ENCODE measurements at places on chromosomes 7 and 10.
A peak's percentile ranks its signal among the peaks of the same experiment; 100 is the strongest.

DNA sequence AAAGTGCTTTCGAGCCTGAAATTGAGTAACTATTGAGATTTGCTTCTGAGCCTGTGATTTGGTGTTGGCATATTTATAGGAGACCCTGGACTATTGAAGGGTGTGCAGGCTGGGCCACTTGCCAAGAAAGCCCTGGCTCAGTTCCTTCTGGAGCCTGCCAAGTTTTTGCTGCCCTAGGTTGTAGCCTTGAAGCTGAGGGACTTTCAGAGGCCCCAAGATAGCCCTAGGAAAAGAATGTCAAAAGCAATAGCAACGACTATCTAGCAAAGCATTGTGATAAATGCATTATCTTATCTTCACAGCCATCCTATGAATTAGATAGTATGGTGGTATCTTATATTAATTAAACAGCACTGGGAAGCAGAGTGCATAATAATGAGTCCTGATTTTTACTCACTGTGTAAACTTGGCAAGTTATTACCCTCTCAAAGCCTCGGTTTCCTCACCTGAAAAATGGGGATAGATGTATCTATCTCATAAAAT lies 473.7 kb upstream of the PODXL start:
- DNase-seq = no peak

DNA sequence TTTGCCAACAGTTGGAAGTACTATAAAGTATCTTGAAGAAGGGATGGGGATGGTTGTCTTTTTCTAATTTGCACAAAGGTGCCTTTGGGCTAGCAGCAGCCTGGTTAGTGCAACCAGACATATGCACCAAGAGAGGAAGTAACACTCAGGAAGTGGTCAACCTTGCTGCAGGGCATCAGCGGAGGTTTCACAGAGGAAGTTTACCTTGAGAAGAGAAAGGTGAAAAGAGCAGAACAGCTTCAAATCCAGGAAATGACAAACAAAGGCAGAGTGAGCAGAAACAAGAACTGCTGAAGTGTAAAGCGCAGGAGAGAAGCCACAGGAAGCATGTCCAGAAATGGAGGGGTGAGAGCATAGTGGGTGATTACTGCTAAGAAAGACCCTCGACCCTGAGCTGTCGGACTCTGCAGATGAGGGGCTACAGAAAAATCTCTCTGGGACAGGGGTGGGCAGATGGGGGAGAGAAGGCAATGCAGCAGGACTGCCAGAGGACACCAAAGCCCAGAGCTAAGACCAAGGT lies 66.9 kb downstream of the STK17A start:
- peak; percentile 57 for DNase-seq

- no peak for DNase-seq
These were observed 304.5 kb downstream of the WDR37 start for GRCh38 chr10:1360558-1361164.

- no peak for DNase-seq
These were observed 8.9 kb downstream of the DKK1 start for GRCh38 chr10:52322936-52323335.

DNA sequence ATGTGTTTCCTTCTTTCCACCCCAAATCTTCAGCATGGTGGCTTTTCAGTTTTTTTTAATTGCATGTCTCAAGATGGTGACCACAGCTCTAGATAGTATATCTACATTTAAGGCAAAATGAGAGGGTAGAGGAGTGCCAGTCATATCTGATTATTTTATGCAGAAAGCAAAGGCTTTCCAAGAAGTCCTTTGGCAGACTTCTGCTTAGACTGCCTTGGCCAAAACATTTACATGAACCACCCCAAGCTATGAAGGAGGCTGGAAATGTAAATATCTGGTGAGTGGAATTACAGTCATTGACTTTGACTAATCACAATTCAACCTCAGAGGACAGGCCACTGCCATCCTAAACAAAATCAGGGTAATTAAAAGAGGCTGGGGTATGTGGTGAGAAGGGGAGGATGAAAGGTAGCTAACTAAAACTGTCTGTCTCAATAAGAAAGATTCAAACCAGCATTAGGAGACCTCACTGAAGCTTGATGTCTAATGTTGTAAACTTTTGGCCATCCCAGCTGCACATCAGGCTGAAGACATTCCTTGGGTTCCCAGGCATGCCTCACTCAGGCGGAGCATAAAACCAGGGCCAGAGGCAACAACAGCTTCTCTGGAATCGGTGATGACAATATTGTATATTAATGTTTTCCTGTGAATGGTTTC lies 53.4 kb downstream of the PPP1R3C start:
- no peak for DNase-seq

DNA sequence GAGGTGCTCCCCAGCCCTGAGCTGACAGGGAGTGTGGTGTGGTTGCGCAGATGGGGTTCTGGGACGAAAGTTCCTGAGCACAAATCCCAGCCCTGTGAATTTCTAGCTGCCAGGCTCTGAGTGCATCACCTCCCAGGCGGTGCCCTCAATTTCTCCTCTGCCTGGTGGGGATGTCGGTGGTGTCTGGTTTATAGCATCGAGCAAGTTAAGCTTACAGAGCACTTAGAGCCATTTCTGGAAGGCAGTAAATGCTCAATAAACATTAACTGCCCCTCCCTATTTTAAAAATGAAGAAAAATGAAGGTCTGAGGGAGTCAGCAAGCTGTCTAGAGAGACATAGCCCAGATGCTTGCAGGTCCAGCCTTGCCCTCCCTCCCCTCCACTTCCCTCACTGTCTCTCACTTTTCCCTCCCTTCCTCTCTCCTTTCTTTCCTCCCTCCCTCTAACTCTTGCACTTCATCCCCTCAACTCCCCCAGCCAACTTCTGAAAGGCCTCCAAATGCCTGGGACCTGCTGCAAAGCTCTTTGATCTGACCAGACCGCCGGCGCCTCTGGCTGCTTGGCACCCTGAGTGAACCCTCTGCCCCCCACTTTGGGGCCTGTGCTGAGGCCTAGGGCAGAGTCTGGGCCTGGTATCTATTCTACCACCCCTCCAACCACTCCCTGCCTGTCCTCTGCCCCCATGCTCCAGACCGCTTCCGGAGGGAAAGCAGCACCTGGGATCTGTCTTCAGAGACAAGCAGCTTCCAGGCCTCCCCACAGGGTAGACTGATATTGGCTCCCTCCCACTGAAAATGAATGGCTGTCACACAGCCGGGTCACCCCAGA lies 438.3 kb downstream of the RPS24 start:
- no peak for DNase-seq

- no peak for DNase-seq
These were observed 107.9 kb downstream of the HIBADH start for GRCh38 chr7:27554826-27555225.

DNA sequence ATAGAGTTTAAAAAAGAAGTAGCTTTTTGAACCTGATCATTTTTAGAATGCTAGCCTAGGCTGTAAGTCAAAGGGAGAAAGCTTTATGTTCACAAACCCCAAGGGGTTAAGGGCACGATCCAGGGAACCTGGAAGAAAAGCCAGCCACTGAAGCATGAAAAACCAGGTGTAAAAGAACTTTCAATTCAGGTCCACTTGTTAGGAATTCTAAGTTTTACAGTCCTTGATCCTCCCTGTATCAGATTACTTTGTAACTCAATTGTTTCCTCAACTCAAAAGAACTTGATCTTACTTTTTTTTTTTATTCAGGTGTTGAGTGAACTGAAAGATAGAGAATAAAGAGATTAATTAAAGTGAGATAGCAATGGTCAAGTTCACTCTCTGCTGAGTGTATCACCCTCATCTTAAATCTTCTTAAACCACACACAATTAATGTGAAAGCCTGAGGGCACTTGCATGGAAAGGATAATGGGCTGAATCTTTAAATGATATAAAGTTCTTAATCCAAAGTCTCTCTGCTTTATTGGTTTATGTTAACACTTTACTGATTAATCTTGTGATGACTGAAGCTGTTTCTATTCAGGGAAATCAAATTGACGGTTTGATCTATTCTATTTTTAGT lies 672.2 kb upstream of the LRRN3 start:
- DNase-seq = no peak

GRCh38 chr10:19815731-19816410 lies 361 bp upstream of the PLXDC2 start:
- DNase-seq = no peak

DNA sequence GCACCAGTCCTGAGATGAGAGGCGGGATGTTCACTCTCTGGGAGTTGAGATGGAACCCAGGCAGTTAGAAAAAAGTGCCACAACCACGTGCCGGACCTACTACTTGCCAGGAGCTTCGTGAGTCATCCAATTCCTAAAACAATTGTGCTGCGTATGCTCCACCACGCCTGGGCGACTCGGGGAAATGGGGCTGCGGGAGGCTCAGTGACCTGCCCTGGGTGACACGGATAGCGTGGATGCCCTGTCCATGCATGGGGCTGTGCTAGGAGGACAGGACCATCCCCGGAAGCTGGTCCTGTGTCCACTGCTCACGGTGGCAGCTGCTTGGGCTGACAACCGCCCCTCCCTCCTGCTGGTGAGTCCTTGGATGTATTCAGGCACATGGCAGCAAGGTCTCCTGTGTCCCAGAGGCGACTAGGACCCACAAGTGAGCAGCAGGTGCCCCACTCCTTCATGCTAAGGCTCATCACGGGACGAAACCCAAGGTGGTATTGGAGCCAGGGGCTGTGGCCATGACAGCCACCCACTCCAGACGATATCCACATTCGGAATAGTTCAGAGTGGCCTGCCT lies 90.4 kb downstream of the BMS1 start:
- DNase-seq = no peak

GRCh38 chr7:46754140-46754720 lies 827.7 kb downstream of the TNS3 start:
- no peak for DNase-seq

GRCh38 chr10:117647306-117647705 lies 104.8 kb downstream of the EMX2 start:
- no peak for DNase-seq

DNA sequence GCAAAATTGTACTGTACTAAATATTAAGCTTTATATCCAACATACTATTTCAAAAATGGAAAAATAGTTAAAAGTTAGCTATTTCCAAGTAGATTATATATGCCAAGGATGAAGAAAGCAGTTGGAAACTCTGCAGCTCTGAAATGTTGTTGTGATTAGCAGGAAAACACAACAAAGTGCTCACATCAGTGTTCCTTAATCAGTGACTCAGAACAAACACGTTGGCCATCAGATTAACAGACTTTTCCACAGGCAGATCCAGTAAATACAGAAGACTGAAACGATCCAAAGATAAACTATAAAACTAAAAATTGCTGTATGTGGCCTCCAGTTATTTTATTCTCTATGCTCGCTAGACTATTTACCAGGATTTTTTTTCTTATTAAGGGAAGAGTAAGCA lies 99.6 kb upstream of the SEMA3D start:
- DNase-seq = no peak

GRCh38 chr7:106610996-106611886 lies 49.7 kb downstream of the CCDC71L start:
- DNase-seq = no peak

DNA sequence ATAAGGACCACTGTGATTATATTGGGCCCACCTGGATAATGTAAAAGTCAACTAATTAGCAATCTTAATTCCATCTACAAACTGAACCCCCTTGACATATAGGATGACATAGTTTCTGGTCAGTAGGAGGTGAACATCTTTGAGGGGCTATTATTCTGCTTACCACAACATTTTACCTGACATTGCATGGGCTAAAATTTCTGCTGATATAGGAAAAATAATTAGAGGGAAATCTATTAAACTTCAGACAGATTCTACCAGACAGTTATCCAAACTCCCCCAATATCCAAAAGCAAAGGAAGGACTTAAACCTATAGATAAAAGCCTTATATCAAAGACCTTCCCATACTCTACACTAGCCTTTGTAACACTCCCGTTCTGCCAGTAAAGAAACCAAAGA lies 443.6 kb downstream of the GRM8 start:
- DNase-seq = no peak

- no peak for DNase-seq
These were observed 9.0 kb downstream of the CYP2E1 start for GRCh38 chr10:133536198-133536597.

Data from activated T-cell treated with anti-CD3 and anti-CD28 coated beads, Interleukin-2, amount 50 U/mL, for 1 hour (primary cell).